Pancreas (tissue), 10 donors: ENCODE measurements at places on chromosomes 1 and 21. TPM values are rescaled to one million over a fixed set of nuclear protein-coding genes. Genes with fewer than 3 reads are reported as not detected.

DNA sequence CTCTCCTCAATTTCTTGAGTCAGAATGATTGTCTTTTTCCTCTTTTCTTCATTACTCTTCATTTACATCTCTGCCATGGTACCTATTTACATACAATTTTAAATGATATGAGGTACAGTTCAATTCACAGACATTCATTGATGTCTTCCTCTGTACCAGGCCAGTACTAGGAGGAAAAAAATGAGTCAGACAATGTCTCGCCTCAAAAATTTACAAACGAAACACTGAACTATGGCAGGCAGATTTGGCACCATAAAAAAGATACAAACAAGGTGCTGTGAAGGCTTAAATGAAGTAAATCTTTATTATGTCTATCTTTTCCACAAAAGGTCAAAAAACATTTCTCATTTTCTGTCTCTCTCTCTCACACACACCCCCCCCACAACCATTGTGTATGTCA, 71.0 kb downstream of the RGS13 start:
- H3K4me1 ChIP-seq, result peaks cover 2% of the 10 kb centered on the region
- no peaks in the 10 kb centered on the region for H3K27me3 ChIP-seq
- no peak for DNase-seq
- H3K27ac ChIP-seq, result no peak overlapping the region
- no peak overlapping the region for H3K4me3 ChIP-seq

DNA sequence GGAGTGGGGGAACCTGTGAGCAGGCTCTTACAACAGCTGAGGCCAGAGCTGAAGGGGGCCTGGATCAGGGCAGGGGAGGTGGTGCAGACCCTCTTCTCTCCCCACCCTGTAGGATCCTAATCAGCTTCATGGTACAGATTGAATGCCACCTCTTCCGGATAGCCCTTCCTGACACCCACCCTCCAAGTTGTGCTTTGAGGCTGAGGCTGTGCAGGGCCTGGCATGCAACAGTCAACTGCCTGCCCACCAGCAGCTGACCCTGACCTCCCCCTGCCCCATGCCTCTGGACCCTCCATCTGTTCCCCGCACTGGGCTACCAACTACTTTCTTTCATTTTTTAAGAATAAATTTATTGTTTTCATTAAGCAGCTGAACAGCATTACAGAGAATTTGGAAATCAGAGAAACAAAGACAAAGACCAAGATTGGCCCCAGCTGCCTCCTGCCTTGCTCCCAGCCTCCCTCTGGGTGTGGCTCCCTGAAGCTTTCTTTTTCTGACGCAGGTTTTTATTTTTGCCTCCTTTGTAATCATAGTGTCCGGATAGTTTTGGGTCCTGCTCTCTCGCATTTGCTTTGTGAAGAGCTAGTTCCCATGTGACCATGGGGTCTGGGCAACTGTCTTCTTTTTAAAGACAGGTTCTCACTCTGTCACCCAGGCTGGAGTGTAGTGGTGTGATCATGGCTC, 12.8 kb downstream of the ZNF362 start:
- DNase-seq, result no peak
- no peak overlapping the region for H3K4me3 ChIP-seq
- no peaks in the 10 kb centered on the region for H3K4me1 ChIP-seq
- H3K27me3 ChIP-seq, result no peaks in the 10 kb centered on the region
- no peak overlapping the region for H3K27ac ChIP-seq

The CD84 gene
- 13.2 TPM for total RNA-seq

- H3K4me3 ChIP-seq, result no peak within 1 kb of the TSS
- H3K27me3 ChIP-seq, result no peaks in the 10 kb centered on the region
- no peaks in the 10 kb centered on the region for H3K36me3 ChIP-seq
- H3K27ac ChIP-seq, result no peak within 1 kb of the TSS
- H3K4me1 ChIP-seq, result no peaks in the 10 kb centered on the region
Measured at GRCh38 chr1:183652547-183653461, at the start of gene APOBEC4. APOBEC4 (minus strand) TSS chr1:183653316; CDS start chr1:183648781, 4,535 bp downstream.

DNA sequence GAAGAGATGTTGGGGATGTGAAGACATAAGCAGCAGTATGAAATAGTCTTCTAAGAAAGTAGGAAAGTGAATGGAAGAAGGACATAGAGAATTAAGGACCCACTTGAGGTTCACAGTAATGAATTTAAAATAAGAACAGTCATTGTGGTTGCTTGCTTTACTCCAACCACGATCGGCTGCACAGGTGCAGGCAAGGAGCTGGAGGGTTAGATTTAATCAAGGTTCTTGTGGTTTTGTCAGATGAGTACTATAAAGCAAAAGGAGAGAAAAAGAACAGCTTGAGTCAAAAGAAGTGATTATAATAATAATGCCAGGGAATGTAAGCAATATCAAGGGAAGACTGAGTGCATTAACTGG, 46.1 kb upstream of the RBM34 start:
- H3K27me3 ChIP-seq, result no peaks in the 10 kb centered on the region
- H3K36me3 ChIP-seq, result no peaks in the 10 kb centered on the region
- no peak overlapping the region for H3K27ac ChIP-seq
- no peak for DNase-seq
- H3K4me3 ChIP-seq, result no peak overlapping the region

DNA sequence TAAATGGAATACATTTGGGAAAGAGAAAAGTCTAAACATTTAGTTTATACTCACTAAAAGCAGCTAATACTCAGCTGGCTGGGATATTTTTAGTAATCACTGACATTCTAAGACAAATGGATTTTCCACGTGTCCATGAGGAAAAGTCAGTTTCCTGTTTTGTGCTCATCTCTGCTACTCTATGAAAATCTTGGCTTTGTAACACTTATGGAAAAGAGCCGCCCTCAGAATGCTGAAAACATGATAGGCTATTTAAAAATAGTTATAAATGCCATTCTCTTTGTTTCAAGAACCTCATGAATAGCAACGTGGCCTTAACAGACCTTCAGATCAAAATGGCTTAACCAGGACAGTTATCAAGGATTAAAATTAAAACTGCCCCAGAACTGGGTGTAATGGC, 29.9 kb downstream of the MRAP start:
- H3K27ac ChIP-seq, result no peak overlapping the region
- no peak for DNase-seq
- H3K27me3 ChIP-seq, result no peaks in the 10 kb centered on the region

DNA sequence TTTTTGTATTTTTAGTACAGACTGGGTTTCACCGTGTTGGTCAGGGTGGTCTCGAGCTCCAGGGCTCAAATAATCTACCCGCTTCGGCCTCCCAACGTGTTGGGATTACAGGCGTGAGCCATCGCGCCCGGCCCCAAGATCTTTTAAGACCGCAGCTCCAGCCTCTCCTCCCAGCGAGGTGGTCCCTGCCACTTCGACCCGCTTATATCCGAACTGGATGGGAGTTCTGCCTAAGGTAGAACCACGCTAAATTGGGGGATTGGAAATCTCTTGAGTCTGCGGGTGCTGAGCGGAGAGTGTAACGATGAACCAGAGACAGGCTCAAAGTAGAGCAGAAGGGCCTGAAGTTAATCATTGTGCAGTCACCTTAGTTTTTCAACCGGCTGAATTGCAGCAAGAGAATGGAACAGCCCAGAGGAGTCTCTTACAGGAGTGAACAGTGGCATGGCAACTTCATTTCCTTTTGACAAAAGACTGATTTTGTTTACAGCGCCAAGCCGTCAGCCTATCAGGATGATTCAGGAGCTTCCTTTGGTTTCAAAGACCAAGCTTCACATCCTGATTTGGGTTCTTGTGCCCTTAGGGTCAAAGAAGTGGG, 726 bp upstream of the CYB5R1 start:
- H3K27me3 ChIP-seq, result no peaks in the 10 kb centered on the region
- peaks cover 9% of the 10 kb centered on the region for H3K4me1 ChIP-seq
- H3K4me3 ChIP-seq, result peak overlapping the region; percentile 83
- peak overlapping the region; percentile 36 for H3K27ac ChIP-seq
- no peaks in the 10 kb centered on the region for H3K36me3 ChIP-seq
- no peak for DNase-seq

DNA sequence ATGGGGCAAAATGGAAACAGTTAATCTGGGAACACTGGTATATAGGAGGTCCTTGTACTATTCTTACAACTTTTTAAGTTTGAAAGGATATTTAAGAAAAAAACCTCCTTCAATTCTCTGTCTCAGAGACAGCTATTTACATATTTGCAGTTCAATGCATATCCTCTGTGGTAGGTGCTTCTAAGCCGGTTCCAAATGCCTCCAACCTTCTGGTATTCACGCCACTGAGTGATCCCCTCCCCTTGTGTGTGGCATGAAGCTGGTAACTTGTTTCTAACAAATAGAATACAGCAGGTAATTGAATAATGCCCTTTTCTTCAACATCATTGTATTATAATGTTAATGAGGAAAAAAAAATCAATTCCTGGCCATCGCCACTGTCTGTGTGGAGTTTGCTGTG, 91.2 kb downstream of the PROX1 start:
- H3K27me3 ChIP-seq, result no peaks in the 10 kb centered on the region
- H3K36me3 ChIP-seq, result no peaks in the 10 kb centered on the region
- H3K4me1 ChIP-seq, result no peaks in the 10 kb centered on the region
- H3K4me3 ChIP-seq, result no peak overlapping the region
- no peak overlapping the region for H3K27ac ChIP-seq

The PARS2 gene
- 2.5 TPM for total RNA-seq

DNA sequence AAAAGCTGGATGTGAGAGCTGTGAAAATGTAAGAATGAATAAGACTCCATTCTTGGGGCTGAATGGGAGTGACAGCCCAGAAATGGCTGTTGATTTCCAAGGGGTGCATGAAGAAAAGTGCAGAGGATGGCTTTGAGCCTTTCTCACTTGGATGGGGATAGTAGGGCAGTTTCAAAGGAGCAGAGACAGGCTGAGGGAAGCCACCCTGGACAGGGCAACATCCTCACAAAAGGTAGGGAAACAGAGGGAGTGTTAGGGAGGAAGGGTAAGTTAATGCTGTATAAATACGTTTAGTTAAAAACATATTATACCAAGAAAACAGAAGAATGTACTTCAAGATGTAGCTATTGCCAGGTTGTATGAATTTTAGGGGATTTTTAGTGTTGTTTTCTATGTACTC, 38.1 kb downstream of the GADD45A start:
- no peaks in the 10 kb centered on the region for H3K27me3 ChIP-seq
- H3K4me3 ChIP-seq, result no peak overlapping the region
- DNase-seq, result no peak
- no peaks in the 10 kb centered on the region for H3K36me3 ChIP-seq

DNA sequence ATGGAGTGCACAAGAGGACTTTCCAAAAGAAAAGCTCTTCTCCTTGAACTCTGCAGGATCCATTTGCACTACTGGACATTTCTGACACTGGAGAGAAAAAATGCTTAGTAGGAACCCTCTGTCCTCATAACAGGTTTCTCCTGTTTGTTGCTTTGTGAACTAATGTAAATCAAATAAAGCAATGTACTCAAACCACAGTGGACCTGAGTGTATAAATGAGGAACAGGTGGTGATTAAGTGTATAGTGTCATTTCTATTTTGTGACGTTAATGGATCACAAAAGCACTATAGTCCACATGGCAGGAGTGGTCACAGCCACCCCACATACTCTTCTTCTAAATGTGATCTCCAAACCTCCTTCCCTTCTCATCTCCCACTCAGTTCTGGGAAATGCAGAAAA, 268.4 kb upstream of the DUSP10 start:
- no peak for DNase-seq
- H3K27me3 ChIP-seq, result no peaks in the 10 kb centered on the region
- no peak overlapping the region for H3K27ac ChIP-seq
- no peaks in the 10 kb centered on the region for H3K36me3 ChIP-seq
- no peaks in the 10 kb centered on the region for H3K4me1 ChIP-seq
- H3K4me3 ChIP-seq, result no peak overlapping the region

The MTARC2 gene
- total RNA-seq, result 16.6 TPM

DNA sequence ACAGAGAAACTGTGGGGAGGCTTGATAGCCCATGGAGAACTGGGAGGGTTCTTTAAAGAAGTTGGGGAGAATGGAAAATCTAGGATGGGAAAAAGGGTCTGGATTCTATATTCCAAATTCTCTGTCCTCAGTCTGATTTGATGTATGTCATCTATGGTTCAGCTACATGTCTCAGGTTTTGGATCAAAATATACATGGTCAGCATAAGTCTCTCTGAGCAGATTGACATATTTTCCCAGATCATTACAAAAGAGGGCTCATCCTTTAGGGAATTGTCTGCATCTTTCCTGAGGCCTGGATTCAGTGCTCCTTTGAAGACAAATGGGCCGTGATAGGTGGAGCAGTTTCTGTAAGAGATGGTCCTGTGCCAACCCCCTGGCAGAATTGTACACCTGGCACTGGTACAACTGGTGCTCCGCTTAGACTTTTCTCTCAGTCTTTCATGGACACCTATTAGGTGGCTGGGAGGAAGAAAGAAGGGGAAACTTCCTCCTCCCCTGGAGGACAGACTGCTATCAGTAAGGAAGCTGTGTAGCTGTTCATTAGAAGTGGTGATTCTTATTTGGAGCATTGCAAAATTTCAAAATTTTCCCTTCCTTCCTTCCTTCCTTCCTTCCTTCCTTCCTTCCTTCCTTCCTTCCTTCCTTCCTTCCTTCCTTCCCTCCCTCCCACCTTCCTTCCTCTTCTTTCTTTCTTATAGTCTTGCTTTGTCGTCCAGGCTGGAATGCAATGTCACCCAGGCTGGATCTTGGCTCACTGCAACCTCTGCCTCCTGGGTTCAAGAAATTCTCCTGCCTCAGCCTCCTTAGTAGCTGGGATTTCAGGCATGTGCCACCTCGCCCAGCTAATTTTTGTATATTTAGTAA, 26.1 kb upstream of the RGL1 start:
- no peak overlapping the region for H3K27ac ChIP-seq
- no peaks in the 10 kb centered on the region for H3K4me1 ChIP-seq
- no peak overlapping the region for H3K4me3 ChIP-seq
- DNase-seq, result no peak

The TMPRSS3 gene
- 7.5 TPM for total RNA-seq

DNA sequence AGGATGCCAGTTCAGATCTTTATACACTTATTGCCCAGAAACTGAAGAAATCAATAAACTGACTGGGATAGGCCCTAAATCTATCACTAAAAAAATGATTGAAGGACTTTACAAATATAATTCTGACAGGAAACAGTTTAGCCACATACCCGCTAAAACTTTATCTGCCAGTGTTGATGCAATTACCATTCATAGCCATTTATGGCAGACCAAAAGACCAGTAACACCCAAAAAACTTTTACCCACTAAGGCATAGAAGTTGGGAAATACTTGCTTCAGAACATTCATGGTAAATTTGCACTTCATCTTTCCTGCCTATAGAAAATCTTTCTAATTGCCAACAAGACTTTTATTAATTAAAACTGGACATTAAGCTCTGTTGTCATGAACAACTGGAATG, 15.0 kb upstream of the GPR25 start:
- no peaks in the 10 kb centered on the region for H3K4me1 ChIP-seq
- no peak overlapping the region for H3K27ac ChIP-seq
- H3K27me3 ChIP-seq, result no peaks in the 10 kb centered on the region

The CD160 gene
- not detected for total RNA-seq

DNA sequence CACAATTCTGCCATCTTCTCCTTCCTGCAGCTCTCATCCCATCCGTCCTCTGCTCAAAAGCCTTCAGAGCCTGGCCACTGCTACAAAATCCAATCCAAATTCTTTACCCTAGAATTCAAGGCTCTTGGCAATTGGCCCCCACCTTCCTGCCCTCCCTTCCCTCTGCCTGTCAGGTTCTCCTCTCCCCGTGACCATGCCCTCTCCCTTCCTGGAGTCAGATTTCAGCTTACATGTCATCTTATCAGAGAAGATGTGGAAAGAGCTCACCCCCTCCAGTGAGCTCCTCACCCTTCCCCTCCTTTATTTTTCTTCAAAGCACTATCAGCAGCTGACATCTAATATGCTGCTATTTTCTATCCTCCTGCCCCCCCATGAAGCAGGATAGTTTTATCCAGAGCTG, 86.9 kb downstream of the GRIK3 start:
- H3K27ac ChIP-seq, result no peak overlapping the region
- H3K27me3 ChIP-seq, result no peaks in the 10 kb centered on the region
- H3K4me1 ChIP-seq, result no peaks in the 10 kb centered on the region
- no peaks in the 10 kb centered on the region for H3K36me3 ChIP-seq
- H3K4me3 ChIP-seq, result no peak overlapping the region

The OLFML3 gene
- total RNA-seq, result 39.2 TPM

The CNKSR1 gene
- 11.3 TPM for total RNA-seq
